ENCODE measurements at places on chromosomes 13 and 19. TPM values are rescaled to one million over a fixed set of nuclear protein-coding genes. Genes with fewer than 3 reads are reported as not detected.

The IGFL2 gene
- not detected for total RNA-seq

GRCh38 chr13:105334211-105334610 lies 1201.3 kb downstream of the EFNB2 start:
- no peak for DNase-seq

DNA sequence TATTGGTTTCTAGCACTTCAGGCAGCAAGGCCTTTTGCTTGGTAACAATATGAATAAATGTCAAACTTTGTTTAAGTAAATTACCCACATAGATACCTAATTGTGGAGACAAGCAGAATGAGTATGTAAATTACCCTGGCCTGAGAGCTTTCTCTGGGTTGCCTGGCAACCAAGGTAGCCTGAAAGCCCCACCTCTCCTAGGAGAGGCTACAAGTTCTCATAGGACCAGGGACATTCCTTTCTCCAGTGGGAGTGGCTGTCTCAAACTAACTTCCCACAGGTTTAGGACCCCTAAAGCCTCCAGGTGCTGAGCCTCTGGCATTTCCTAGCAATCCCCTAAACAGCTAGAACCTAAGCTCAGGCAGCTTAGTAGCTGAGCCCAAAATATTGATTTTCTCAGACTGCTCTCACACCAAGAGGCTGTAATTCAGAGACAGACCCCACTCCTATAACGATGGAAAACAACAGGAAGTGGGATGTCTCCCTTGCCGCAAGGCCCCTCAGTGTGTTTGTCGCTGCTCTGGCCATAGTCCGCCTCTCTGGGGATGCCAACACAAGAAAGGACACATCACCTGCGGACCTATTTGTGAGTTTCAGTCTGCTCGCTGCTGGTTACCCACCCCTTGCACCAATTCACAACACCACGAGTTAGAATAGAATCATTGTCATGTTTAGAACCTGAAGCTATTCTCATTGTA lies 207.3 kb downstream of the DLEU7 start:
- no peak for DNase-seq

DNA sequence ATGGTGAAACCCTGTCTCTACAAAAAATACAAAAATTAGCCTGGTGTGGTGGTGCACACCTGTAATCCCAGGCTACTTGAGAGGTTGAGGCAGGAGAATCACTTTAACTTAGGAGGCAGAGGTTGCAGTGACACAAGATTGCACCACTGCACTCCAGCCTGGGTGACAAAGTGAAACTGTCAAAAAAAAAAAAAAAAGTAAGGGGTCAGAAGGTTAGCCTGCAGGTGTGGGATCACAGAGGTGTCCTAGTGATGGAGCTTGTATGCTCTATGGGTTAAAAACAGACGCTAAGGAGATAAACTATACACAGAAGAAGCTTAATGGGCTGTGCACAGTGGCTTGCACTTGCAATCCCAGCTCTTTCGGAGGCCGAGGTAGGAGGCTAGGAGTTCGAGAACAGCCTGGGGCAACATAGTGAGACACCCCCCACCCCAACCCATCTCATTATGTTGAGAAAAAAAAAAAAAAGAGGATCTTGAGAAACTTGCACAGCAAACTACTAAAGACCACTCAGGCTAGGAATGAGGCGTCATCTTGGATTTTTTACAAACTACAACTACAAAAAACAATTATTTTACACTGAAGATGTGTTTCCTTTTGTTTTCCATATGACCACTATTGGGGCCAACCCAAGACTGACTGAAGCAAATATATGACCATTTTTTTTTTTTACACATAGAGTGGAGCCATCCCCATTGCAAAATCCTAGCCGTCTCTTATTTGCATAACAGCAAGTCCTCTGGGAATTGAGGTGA lies 7.9 kb downstream of the FOSB start:
- DNase-seq, result no peak

DNA sequence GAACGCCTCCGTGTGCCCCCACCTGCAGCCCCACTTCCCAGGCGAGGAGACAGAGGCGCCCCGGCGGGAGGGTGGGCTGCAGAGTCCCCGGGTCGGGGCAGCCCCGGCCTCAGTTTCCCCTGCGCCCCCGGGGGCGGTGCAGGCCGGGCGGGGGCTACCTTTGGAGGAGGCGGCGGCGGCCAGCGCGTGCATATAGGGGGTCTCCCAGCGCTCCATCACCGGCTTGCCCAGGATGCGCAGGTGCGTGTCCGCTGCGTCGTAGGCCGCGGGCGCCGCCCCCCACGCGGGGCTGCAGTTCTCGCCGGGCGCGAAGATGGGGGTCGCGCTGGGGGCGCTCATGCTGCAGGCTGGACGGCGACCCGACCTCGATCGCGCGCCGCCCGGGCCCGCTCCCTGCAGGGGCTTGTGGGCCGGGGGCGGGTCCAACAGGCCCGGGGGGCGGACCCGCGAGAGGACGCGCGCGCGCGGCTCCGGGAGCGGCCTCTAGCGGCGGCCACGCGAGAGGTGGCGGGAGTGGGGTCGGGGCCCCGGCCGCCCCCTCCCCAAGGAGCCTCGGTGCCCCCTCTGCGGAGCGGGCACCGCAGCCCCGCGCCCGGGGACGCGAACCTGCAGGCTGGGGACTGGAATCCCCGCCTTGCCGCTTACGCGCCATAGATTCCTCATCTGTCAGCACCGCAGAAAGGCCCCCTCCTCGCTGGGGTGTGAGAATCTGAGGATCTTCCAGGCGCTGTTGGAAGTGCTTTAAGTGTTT lies at the start of gene GAMT:
Gene GAMT (minus strand): TSS at position 405 of the 751 bp plus-strand sequence. CDS start 66 bp downstream, at position 339.
- no peak for DNase-seq

GRCh38 chr19:2800506-2800905 lies 15.2 kb downstream of the THOP1 start:
- DNase-seq, result peak; percentile 53

The HNRNPUL1 gene
- 110 TPM for total RNA-seq

DNA sequence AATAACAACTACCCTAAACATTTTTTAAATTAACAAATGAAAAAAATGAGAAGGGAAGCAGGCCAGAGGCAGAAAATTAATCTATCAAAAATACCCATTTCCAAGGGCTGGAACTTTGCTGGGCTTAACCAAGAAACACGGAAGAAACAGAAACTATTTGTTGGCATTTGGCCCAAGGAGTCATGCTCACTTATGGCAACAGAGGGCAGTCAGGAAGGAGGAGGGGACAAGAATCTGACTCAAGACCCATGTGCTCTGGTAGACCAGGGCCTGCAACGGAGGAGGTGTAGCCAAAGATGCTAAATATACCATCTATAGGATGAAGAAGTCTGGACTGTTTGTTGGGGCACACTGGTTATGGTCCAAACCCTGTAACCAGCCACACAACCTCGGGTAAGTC lies 496.7 kb downstream of the COG6 start:
- DNase-seq, result no peak

DNA sequence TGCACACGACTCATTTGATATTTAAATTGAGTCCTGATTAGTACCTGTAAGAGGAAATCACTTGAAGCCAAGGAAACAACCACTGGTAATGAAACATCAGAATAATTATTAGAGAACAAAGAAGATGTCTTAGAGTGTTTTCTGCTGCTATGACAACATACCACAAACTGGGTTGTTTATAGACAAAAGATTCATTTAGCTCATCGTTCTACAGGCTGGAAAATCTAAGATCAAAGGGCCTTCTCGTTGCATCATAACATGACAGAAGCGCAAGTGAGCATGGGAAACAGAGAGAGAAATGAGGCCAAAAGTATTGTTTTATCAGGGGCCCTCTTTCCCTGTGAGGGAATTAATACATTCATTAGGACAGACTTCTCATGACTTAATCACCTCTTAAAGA lies 1024.0 kb upstream of the PCDH9 start:
- DNase-seq, result no peak

DNA sequence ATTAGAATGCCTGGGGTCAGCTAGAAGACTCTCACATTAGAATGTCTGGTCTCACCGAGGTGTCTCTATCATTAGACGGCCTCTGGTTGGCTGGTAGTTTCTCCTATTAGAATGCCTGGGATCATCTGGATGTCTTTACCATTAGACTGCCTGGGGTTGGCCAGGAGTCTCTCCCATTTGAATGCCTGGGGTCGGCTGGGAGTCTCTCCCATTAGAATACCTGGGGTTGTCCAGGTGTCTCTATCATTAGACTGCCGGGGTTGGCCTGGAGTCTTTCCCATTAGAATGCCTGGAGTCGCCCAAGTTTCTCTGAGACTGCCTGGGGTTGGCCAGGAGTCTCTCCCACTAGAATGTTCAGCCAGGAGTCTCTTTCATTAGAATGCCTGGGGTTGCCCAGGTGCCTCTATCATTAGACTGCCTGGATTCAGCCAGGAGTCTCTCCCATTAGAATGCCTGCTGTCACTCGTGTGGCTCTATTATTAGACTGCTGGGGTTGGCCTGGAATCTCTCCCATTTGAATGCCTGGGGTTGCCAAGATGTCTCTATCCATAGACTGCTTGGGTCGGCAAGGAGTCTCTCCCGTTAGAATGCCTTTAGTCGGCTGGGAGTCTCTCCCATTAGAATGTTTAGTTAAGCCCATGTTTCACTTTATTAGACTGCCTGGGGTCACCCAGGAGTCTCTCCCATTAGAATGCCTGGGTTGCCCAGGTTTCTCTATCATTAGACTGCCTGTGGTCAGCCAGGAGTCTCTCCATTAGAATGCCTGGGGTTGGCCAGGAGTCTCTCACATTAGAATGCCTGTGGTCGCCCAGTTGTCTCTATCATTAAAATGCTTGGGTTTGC lies 1467.8 kb downstream of the UQCRFS1 start:
- no peak for DNase-seq

- no peak for DNase-seq
Measured at GRCh38 chr13:71712988-71713653, 153.9 kb downstream of the DACH1 start.

DNA sequence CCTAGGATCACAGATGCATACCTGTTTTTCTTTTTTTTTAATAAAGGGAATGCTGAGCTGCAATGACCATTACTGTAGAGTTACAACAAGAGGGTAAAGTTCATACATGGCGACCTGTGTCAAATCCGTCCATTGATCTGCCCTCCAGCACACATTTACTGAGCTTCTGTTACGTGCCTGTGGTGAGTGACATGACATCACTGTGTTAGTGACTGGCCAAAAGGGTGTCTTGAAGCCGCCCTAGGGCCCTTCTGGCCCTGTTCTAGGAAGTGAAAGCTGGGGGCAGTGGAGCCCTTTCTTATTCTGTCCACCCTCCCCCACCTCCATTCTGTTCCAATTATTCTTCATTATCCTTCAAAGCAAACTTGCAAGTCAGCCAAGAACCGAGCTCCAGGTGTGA lies 66.3 kb downstream of the ZIC5 start:
- no peak for DNase-seq
